ENCODE measurements at places on chromosomes 7 and 10. TPM values are rescaled to one million over a fixed set of nuclear protein-coding genes. Genes with fewer than 3 reads are reported as not detected.

DNA sequence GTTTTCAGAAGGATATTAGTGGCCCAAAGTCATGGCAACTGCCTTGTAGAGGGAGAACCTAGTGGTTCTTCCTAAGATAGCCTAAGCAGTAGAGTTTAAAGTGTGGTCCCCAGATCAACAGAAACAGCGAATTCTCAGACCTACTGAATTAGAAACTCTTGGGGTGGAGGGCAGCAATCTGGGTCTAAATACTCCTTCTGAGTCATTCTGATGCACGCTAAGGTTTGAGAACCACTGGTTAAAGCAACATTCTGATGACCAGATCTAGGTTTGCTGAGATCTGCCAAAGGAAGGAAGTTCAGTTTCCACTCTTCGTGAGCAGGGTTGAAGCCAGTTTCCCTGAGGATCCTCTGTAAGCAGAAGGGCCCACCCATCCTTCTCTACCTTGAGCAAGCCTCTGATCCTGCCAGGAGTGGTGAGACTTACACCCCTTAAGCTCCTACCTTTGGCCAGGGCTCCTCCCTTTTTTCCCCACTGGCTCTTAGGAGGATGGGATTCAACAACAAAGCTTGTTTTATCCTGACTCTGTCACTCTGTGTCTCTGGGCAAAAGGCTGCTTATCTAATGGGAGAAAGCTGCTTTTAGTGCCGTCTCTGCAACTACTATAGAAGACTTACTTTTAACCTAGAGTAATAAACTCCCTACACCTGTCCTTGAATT lies 26.8 kb upstream of the TRUB1 start:
- no peak for DNase-seq
- peaks cover 21% of the 10 kb centered on the region for H3K4me1 ChIP-seq
- H3K27me3 ChIP-seq: no peaks in the 10 kb centered on the region
- no peak overlapping the region for H3K27ac ChIP-seq

DNA sequence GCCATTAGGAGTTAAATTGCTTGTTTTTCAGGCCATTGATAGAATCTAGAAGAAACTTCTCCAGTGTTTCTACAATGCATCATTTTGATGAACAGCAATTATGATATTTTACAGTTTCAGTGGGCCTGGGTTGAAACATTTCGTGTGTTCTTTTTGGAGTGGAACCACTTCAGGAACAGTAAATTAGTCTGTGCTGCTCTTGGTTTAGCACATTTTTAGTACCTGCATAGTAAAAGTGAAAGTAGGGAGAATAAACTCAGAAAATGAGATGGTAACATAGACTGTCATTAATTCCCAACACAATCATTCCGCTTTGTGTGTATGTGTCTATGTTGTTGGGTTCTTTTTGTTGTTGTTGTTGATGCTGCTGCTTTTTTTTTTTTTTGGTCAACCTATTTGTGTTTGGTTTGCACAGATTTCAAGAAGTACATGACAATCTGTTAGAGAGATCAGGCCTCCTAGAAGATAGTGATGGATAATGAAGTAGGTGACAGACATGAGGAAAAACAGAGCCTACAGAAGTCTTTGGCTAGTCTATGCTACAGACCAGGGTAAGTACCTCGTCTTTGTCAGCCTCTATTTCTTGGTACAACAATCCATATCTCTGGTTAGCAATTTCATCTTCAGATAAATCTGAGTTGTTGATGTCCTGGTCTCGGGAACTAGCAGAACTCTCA lies 154.0 kb upstream of the TARP start:
- no peaks in the 10 kb centered on the region for H3K36me3 ChIP-seq
- no peak for DNase-seq
- H3K27me3 ChIP-seq: no peaks in the 10 kb centered on the region
- H3K4me3 ChIP-seq: no peak overlapping the region
- H3K4me1 ChIP-seq: no peaks in the 10 kb centered on the region

GRCh38 chr7:46786221-46786954 lies 795.5 kb downstream of the TNS3 start:
- H3K27me3 ChIP-seq: no peaks in the 10 kb centered on the region
- peaks cover 14% of the 10 kb centered on the region for H3K4me1 ChIP-seq
- H3K4me3 ChIP-seq: no peak overlapping the region

DNA sequence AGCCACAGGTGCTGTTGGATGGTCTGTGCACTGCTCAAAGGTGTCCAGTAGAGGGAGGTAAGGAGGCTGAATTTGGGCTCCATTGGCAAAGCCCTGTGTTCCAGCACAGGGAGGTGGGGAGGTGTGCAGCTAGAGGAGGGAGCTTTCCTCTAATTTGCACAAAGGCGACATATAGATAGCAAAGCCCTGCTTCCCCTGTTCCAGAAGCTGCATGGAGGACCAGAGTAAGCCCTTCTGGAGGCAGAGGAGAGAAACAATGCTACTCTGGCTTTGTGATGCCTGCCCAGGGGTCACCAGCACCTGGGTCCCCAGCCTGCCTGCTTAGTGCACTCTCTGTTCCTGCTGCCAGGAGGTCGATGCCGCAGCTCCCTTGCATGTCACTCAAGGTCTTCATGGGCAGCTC lies 3.4 kb upstream of the ARHGAP22 start:
- H3K4me1 ChIP-seq: peaks cover 44% of the 10 kb centered on the region
- no peaks in the 10 kb centered on the region for H3K36me3 ChIP-seq
- no peak overlapping the region for H3K27ac ChIP-seq
- H3K4me3 ChIP-seq: no peak overlapping the region
- no peak for DNase-seq

DNA sequence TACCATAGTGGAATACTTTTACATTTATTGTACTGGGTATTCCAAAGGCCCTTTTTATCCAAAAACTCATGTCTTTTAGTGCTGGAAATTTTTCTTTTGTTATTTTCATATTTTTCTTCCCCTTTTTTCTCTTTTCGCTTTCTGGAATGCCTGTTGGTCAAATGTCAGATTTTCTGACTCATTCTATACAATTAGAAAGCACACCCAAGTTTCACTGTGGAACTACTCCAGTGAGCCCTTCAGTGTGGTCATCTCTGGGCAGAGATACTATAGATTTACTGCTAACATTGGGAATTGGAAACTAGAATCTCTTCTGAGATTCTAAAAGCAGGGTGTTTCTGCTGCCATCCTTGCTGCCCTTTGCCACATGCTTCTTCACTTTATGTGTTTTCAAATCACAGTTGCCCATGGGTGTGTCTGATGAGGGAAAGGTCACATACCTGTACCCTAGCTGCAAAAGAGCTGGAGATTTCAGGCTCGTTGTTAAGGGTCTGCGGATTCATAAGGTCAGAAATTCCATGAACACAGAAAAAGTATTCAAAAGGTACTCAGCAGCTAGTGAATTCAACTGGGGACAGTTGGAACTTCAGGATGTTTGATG lies 5.6 kb upstream of the WASL start:
- no peak overlapping the region for H3K27ac ChIP-seq
- H3K4me3 ChIP-seq: no peak overlapping the region
- DNase-seq: no peak

Gene DMTF1
- 55.6 TPM for total RNA-seq

Gene ASB13
- 14.9 TPM for total RNA-seq

- H3K4me3 ChIP-seq: no peak overlapping the region
- H3K27ac ChIP-seq: no peak overlapping the region
- DNase-seq: no peak
- H3K27me3 ChIP-seq: no peaks in the 10 kb centered on the region
- H3K36me3 ChIP-seq: peaks cover under 1% of the 10 kb centered on the region
- peaks cover 49% of the 10 kb centered on the region for H3K4me1 ChIP-seq
These were observed 23.5 kb downstream of the PWWP2B start for GRCh38 chr10:132420469-132420980.

GRCh38 chr10:14612873-14613587 lies 161.7 kb downstream of the FAM107B start:
- DNase-seq: no peak
- no peaks in the 10 kb centered on the region for H3K27me3 ChIP-seq
- no peaks in the 10 kb centered on the region for H3K36me3 ChIP-seq
- H3K4me1 ChIP-seq: peaks cover 17% of the 10 kb centered on the region
- no peak overlapping the region for H3K4me3 ChIP-seq

DNA sequence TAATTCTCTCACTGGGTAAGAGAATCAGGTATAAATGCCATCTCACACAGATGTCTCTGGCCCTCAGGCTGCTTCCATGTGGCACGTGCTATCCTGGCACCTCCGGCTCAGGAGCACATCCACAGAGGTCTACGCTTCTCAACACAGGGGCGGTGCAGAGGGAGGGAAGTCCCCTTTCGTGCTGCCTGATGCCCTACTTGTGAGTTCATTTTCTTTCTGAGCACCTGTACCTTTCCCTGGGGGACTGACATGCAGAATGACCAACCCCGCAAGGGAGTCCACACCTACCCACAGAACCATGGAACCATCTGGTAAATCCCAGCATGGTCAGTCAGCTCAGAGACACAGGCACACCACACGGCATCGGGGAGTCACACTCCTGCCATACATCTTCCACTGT lies 99.0 kb upstream of the SAMD8 start:
- peaks cover 4% of the 10 kb centered on the region for H3K4me1 ChIP-seq
- no peak for DNase-seq
- no peak overlapping the region for H3K27ac ChIP-seq
- peaks cover 6% of the 10 kb centered on the region for H3K36me3 ChIP-seq

DNA sequence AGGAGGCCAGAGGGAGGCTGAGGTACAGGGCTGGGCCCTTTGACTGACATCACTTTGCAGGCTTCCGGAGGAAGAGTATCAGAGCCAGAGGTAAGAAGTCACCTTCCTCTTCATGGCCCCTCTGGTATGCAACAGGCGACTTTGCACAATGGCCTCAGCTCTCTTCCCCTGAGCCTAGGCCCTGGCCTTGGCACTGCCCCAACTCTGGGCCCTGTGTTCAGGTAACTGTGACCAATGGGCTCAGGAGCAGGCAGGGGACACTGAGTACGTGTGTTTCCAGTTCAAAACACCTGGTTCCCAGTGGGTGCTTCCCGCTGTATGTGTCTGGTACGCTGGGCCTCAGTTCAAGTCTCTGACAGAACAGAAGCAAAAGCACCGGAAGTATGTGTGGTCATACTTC lies 12.1 kb upstream of the PAX2 start:
- no peak for DNase-seq
- no peak overlapping the region for H3K27ac ChIP-seq
- H3K4me3 ChIP-seq: no peak overlapping the region
- H3K27me3 ChIP-seq: peaks cover 84% of the 10 kb centered on the region
- H3K4me1 ChIP-seq: peaks cover 41% of the 10 kb centered on the region
- H3K36me3 ChIP-seq: peaks cover 2% of the 10 kb centered on the region
